ENCODE measurements at places on chromosomes 3 and 15.

- no peak for DNase-seq
These were observed 171.1 kb downstream of the KCNAB1 start for GRCh38 chr3:156291272-156292123.

GRCh38 chr3:128501431-128501830, 8.4 kb upstream of the GATA2 start:
- no peak for DNase-seq

GRCh38 chr3:37475435-37475834, 301.1 kb upstream of the LRRFIP2 start:
- no peak for DNase-seq

GRCh38 chr3:167305340-167305890, 74.7 kb downstream of the ZBBX start:
- no peak for DNase-seq

DNA sequence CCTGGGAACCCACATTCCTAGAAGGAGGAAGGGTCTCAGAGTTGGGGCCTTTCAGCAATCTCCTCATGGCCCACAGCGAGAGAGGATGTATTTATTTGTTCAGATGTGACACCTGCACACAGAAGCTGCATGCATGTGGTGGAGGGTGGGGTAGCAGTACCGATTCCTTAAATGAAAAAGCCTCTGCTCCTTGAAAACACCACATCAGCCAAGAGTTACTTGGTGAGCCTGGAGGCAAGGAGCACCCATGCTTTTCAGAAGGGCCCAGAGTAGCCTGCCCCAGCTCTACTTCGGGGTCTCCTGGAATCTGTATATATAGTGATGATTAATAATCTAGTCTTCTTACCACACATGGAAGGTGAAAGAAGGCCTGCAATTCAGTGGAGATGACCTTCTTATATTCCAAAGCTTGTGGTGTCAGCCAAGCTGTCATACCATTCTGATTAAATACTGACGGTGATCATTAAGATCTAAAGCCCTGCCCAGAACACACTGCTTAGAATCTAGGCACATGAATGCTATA, 33.5 kb downstream of the SEMA6D start:
- DNase-seq, result no peak

DNA sequence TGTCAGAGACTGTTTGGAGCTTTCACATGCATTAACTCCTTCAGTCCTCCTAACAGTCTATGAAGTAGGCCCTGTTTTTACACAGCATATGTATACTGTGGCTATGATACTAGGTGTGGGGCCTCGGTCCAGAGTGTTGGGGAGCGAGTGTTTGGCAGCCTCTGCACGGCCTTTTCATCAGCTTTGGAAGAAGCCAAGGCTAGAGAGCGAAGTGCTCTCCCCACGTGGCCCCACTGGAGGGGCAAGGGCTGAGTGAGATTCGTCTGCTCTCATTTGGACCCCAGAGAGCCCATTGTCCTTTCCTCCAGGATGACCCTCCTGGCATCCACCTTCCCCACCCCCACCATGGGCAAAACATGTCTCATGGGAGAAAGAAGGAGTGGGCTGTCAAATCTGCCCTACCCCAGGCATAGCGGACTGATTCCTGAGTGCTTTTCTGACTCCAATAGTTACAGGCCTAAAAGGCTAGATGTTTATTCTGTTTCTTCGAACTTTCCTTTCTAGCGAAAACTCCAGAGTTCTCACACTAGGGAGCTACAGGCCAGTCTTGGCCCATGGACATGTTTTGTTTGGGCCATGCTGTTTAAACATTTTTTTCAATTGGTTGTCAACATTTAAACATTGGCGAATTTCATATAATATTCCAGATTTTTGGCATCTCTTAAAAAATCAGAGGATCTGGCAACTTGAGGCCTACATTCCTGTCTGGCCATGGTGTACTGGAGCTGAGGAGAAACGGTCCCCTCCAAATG, 76.0 kb downstream of the EEFSEC start:
- no peak for DNase-seq

GRCh38 chr3:108500728-108501127, 9.7 kb downstream of the MYH15 start:
- DNase-seq, result no peak

GRCh38 chr3:55252921-55253320, 234.2 kb downstream of the WNT5A start:
- no peak for DNase-seq

- DNase-seq, result no peak
These were observed 31.7 kb upstream of the RAB11A start for GRCh38 chr15:65837301-65838294.
